NCI-H2171 (cell line): ENCODE measurements at places on chromosomes 13 and 19.

DNA sequence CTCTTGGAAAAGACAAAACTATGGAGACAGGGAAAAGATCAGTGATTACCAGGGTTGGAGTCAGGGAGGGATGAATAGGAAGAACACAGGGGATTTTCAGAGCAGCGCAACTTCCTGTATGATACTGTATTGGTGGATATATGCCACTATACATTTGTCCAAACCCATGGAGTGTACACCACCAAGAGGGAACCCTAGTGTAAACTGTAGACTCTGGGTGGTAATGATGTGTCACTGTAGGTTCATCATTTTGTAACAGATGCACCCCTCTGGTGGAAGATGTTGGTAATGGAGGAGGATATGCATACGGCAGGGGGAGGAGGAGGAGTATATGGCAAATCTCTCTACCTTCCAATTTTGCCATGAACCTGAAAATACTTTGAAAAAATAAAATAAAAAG is 68.1 kb downstream of the UFM1 start:
- DNase-seq: no peak

DNA sequence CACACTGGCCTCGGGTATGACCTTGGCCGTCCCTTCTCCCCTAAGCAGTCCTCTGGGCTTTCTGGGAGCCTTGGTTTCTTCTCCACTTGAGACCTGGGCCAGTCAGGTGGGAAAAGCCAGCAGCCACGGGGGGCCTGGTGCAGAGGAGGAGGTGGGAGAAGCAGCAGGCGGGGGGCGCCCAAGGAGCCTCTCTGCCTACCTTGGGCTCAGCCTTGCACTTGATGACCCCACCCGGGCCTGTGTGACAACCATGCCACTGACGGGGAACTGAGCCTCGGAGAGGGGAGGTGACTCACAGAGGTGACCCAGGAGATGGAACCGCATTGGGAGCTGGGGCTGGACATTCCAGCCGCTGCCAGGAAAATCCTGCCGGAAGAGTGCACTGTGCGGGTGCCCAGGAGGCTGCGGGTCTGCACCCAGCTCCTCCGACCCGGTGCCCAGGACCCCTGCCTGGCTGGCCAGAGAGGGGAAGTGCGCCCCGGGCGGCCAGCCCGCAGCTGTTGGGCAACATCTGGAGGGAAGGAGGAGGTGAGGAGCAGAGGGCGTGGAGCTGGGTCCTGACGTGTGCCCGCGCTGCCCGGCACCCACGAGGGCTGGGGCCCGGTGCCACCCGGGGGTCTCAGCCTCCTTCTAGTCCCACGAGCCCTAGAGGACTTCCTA is 23.4 kb upstream of the SLC7A10 start:
- no peak for DNase-seq

DNA sequence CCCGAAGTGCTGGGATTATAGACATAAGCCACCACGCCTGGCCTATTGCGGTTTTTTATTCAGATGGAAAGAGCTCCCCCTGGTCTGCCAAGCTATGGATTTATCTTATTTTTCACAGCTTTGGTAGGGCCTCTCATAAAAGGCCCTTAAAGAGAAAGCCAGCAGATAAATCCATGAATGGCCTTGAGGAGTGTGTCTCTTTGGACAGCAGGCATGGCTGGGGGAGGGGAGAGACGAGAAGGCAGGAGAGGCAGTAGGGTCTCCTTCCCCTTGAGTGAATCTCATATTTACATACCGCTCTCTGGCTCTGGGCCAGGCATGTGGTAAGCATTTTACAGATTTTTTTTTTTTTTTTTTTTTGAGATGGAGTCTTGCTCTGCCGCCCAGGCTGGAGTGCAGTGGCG is 25.2 kb downstream of the MARK4 start:
- DNase-seq: peak; percentile 96

DNA sequence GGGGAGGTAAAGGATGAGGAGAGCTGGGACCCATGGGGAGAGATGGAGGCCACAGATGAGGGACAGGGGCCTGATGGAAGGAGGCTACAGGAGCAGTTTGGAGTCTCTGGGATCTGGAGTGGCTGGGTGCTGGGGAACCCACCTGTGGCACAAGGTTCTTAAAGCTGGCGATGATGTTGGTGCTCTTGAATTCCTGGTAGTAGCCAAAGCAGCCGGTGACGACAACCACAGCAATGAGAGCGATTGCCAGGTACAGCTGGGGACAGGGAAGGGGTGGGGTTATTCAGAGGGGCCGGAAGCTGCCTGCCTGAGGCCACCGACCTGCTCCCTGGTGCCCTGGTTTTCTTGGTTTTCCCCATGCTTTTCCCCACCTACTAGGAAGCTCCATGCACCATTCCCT is 2.8 kb downstream of the ATP4A start:
- DNase-seq: no peak

- peak; percentile 4 for DNase-seq
These were observed 542.3 kb upstream of the ATXN8OS start for GRCh38 chr13:69565334-69565733.

- DNase-seq: no peak
These were observed 1318.9 kb downstream of the OLFM4 start for GRCh38 chr13:54347531-54347930.

- DNase-seq: no peak
These were observed 126.5 kb downstream of the PIBF1 start for GRCh38 chr13:72908416-72908815.

- DNase-seq: no peak
These were observed 186.2 kb downstream of the VWA8 start for GRCh38 chr13:41774605-41775218.

GRCh38 chr19:10685210-10685609 is 16.0 kb upstream of the QTRT1 start:
- DNase-seq: no peak
